ENCODE measurements at places on chromosomes 2 and 18.

DNA sequence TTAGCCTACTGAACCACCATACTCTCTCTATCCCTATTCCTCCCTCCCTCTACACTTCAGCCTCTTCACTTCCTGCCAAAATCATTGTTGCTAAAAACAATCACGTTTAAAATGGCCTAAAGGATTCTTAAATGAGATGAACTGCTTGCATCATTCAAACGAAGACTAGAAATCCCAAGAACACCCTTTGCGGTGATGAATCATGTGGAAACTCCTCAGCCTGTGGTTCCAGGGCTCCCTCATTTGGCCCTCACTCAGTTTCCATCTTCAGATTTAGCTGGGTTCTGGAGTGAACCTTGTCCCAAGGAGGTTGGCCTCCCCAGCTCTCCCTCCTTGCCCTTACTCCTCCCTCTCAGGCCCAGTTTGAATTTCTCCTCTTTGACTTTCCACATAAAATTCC lies 125.6 kb upstream of the CDC42EP3 start:
- DNase-seq: no peak

DNA sequence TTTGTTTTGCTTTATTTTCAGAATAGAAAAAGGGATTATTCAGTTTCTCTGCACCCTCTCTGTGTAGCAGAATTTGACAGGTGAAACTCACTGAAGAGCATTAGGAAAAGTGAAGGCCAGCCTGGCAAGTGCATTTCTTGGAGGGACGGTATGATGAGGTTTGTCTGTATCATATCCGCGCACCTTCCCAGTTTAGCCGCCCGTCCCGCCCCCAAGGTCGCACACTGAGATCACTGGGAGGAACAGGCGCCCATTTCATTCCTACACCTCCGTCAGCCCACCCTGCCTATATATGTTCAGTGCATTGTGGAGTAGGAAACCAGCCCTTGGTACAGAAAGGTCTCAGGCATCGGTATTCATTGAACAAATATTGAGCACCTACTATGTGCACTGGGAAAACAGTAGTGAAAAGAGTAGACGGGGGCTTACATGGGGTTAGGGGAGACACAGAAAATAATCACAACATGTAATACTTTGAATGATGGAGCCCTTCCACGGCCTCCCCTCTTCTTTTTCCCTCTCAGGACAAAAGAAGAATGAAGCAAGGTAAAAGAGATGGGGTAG lies 678 bp upstream of the FECH start:
- no peak for DNase-seq

GRCh38 chr18:79640875-79641274 lies 38.7 kb upstream of the CTDP1 start:
- no peak for DNase-seq

GRCh38 chr2:157471078-157471477 lies 27.2 kb upstream of the CYTIP start:
- no peak for DNase-seq

DNA sequence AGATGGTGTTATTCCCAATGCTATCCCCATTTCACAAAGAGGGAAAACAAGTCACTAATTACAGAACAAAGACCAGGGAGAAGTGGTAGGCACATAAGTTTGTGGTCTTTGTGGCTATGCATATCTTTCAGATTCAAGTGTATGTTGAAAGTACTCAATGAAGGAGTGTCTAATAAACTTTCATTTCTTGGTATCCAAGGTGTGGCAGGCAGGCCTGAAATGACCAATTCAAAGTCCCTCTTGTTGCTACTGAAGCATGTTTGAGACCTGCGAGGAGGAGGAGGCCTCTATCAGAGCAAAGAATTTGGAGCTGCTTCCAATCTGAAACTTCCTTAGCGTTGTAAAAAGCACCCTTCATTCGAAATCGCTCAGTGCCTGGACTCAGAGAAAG lies 60.9 kb upstream of the KLF7 start:
- no peak for DNase-seq

GRCh38 chr2:176297067-176297466 lies 27.8 kb downstream of the MTX2 start:
- DNase-seq: no peak

- no peak for DNase-seq
Measured at GRCh38 chr2:68216454-68217310, 35.6 kb downstream of the PPP3R1 start.

GRCh38 chr2:205293559-205293958 lies 388.7 kb upstream of the NRP2 start:
- peak; percentile 20 for DNase-seq

- DNase-seq: no peak
Measured at GRCh38 chr2:177315364-177315763, 50.8 kb upstream of the NFE2L2 start.

DNA sequence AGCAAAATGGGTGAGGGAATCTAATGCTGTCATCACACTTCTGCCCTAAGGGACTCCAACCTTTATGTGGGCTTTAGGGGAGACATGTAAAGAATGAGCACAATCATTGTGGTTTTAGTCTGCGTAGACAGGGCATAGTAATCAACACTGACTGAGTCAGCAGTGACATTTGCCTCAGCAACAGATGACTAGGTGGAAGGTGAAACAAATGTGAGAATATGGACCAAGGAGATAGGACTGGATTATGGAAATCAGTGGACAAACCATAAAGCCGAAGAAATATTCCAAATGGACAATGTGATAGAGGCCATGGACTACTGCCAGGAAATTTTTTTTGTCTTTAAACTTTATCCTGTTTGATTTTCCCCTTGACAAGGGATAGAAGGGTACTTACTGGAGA lies 83.9 kb downstream of the PDK1 start:
- no peak for DNase-seq

- DNase-seq: no peak
Measured at GRCh38 chr18:37521510-37522465, 43.8 kb downstream of the CELF4 start.

GRCh38 chr2:120738117-120738516 lies 2.4 kb downstream of the GLI2 start:
- DNase-seq: no peak

- DNase-seq: no peak
Measured at GRCh38 chr2:239889641-239890121, 135.5 kb downstream of the NDUFA10 start.

DNA sequence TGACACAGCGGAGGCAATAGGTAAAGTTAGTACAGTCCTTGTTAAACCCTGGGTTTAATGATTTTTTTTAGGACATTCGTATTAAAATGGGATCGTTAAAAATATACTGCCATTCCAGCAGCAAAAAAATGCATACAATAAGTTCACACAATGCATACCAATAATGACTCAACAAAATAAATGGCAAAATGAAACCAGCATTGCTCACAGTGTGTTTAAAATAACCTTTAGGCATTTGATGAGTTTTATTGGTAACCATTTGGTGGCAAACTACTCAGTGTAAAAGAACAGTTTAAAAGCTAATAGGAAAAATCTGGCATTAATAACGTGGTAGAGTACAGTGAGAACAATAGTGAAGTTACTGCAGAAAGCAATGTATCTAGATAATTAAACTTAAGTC lies 539.0 kb upstream of the PIK3C3 start:
- DNase-seq: no peak

DNA sequence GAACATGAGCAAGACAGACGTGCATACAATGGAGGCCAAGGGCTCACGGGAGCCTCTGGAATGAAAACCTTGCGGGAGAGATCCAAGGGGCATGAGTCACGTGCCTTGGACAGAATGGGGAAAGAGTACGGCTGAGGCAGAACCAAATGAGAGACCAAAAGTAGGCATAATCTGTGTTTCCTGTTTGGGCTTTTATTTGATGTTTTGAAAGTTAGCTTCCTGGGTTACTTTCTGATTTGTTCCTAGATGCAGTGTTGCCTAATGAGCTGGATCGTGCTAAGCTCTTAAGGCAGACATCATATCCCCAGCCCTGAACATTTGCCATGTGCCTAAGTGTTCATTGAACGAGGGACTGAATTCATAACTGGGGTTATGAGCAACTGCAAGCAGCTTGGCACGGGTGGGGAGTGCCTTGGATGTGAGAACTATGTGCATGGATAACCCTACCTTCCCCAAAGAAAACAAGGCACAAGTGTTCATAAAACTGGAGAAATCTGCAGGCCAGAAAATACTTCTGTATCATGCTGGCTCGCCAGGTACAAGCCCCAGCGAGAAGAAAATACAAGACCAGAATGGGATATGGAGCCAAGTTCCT lies 60.3 kb upstream of the RPL31 start:
- no peak for DNase-seq

- DNase-seq: peak; percentile 82
Measured at GRCh38 chr2:74205596-74205995, 7.2 kb downstream of the MTHFD2 start.

DNA sequence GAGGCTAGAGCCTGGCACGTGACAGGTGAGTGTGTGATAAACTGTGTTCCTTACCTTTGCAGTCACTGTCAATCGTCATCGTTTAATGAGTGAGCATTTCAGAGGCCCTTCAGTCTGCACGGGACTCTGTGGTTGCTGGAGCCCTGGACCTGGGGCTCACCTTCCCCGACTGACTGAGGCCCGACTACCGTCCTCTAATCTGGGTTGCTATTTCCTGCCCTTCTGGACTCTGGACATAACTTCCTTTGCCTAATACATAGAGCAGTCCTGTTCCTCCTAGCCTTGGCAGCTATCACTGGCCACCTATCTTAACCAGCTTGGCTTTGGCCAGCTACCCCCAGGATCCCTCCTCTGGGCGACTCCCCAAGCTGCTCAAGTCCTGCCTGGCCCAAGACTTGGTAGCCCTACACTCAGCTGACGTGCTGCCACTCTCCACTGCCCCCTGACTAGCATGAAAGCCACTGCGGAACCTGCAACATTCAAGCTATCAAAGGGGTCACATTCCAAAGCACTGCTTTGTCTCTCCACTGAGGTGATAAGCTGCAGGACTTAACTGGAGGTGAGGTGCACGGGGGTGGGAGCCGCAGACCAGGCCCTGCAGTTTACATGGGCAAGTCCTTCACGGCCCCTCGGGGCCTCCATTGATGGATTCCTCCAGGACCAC lies 11.1 kb upstream of the RAB17 start:
- DNase-seq: no peak
